ENCODE measurements at places on chromosomes 3 and 15. TPM values are rescaled to one million over a fixed set of nuclear protein-coding genes. Genes with fewer than 3 reads are reported as not detected.

The PRICKLE2 gene
- 7.9 TPM for total RNA-seq

DNA sequence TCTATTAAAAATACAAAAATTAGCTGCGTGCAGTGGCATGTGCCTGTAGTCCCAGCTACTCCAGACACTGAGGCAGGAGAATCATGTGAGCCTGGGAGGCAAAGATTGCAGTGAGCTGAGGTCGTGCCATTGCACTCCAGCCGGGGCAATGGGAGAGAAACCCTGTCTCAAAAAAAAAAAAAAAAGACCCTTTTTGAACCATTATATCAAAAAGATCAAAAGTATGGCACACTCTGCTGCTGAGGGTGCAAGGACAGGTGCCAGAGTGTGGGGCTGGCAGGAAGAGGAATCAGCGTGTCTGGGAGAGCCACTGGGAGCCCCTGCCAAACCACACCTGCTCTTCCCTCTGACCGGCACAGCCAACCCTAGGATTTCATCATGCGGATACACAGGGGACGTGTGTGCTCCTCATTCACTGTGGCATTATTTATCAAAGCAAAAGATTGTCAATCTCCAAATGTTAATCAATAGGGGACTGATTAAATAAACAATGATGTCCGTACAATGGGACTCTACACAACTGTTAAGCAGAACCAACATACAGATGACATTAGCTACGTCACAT, 147.3 kb upstream of the TLE3 start:
- DNase-seq = no peak

DNA sequence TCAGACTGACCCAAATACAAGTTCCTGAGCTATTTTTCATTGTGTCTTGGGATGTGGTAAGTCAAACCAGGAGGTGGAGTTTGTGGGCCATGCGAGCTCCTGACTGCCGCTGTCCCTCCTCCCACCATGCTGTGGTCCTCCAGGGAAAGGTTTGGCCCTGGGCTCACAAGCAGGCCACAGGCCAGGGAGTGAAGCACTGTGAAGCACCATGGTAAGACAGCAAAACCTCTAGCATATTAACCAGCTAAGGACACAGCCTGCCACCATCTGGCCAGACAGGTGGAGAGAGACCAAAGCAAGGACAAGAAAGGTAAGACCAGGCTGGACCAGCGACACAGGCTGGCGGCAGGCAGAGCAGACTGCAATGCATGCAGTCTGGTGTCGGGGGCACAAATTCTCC, 15.3 kb downstream of the RAB43 start:
- no peak for DNase-seq

DNA sequence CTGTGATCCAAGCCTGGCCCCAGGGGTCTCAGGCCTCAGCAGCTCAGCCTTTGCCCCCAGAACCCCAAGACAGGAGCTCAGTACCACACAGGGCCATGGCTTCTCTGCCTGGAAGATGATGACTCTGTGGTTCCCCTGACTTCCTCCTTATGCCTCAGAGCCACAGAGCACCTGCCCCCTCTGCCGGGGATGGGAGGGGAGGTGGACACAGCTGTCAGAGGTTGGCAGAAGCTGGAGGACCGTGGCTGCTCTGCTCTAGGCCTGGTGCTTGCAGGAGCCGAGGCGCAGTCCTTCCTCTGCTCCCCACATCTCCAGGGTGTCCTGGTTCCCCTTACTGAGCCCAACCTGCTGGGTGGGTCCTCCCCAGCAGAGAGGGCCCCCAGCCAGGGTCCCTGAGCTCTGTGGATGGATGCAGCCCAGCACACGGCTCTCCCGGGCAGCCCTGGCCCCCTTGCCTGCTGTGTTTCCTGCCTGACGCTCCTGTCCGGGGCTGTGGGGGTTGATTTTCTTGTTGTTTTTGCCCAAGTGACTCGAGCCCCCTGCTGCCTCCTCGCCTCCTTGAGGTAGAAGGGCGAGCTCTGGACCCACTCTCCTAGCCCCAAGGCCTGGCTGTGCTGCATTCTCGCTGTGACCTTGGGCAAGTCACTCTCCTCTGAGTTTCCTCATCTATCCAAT, 36.6 kb downstream of the PSTPIP1 start:
- DNase-seq = peak; percentile 77

The CKMT1A gene
- 117 TPM for total RNA-seq

The SNRPN gene
- total RNA-seq = 39.4 TPM

DNA sequence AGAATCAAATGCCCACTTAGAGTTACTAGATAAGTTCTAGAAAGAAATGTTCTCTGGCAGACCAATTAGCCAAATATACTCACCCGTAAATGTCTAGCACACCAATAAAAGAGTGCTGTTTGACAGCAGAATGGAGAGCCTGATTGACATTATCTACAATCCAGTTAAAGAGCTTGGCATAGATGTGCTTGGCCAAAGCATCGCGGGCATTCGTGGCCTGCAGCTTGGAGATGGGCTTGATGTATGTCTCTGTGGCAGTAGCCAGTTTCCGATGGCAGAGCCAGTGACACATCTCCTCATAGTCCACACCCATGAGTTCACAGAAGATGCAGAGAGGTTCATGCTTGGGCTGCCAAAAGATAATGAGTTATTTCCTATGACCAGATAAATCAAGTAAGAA, 101.5 kb upstream of the MYO5C start:
- no peak for DNase-seq

DNA sequence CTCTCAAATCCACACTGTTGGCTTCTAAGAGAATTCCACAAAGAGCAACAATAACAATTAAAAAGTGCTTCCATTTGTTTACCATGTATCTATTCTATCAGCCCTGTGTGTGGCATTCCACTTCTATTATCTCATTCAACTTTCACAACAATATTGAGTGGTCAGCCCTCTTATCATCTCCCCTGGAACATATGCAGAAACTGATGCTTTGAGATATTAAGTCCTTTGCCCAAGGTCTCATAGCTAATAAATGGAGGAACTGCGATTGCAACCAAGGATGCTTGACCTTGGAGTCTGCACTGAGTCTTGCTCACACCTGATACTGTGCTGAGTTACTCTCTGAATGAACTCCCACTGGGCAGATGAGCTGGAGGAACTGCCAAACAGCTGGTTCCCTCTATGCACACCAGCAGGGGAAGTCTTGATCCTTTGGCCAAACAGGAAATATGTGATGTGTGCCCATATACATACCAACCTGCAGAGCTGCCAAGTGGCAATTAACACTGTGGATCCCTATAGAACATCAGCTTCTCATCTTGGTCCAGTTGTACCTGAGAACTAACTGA, 144.7 kb upstream of the WNT5A start:
- no peak for DNase-seq

The PIF1 gene
- total RNA-seq = 3.5 TPM

- no peak for DNase-seq
Observed at GRCh38 chr3:38655708-38656300, 6.3 kb upstream of the SCN5A start.

DNA sequence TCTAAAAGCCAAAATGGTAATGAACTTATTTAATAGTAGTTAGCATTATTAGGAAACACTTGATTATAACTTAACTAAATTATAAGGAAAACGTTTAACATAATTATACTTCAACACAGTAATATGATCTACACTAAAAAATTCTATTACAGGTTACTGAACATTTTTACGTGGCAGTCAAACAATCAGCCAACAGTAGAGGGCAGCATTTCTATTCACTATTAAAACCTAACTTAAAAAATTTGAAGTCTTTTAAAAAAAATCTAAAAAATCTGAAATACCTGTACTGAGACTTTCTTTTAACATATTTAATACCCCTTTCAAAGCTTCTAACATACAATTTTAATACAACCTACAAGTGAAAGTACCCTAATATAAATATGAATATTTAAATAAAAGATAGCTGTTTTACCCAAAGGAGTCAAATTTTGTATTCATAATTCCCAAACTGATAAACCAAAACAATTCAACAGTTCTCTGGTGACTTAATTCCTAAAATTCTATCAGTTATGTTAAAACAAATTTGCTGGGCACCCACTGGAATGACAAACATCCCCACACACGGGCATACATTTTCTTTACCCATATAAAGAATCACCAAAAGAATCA, 41.5 kb downstream of the DLG1 start:
- no peak for DNase-seq

The BSN gene
- 0.18 TPM for total RNA-seq

- DNase-seq = no peak
Observed at GRCh38 chr3:124576565-124577493, 153.4 kb upstream of the UMPS start.

Data from Peyer's patch (tissue), 4 donors.